ENCODE measurements at places on chromosomes 4 and X. TPM values are rescaled to one million over a fixed set of nuclear protein-coding genes. Genes with fewer than 3 reads are reported as not detected.

GRCh38 chr4:77669946-77670590 lies 64.4 kb downstream of the CXCL13 start:
- DNase-seq, result no peak

DNA sequence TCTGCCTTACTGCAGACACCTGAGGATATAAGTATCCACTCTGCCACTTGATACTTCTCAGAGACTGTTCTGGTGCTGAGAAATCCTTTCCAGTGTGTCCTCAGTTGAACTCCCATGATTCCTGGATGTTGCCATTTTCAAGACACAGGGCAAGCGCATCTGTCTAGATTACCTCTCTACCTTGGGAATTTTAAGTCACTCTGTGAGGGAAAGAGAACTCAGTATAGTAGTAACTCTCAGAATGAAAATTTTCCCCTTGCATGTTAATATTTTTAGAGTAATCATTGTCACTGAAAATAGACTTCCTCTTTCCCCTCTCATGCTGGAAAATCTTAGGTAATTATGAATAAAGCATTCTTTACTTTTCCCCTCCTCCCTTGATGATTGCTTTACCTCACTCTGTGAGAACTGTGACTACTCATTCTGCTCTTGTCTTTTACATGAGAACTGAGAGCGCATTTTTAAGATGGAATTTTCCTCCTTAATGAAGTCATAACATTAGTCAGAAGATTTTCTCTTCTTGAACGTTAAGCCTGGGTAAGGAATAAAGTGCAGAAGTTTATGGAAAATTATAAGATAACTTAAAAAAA lies 45.0 kb downstream of the TET2 start:
- no peak for DNase-seq

DNA sequence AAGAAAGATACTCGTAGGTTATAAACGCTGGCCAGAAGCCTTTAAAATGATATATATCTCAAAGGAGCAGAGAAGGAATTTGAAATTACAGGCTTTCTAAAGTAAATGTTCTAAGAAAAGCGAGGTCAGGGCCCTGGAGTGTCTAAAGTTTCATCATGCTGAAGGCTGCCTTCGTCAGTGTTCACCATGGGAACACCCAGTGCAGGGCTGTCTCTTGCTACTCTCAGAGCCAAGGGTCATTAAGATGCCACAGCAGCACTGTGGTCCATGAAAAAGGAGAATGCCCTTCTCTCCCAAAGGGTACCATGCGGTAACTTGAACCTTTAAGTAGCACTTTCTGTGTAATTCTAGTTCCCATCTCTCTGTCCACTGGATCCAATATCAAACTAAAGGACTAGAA lies 174.5 kb upstream of the NWD2 start:
- DNase-seq, result no peak

GRCh38 chr4:88447371-88448095 lies 9.4 kb upstream of the HERC5 start:
- no peak for DNase-seq

GRCh38 chr4:160928482-160928881 lies 1235.3 kb downstream of the FSTL5 start:
- DNase-seq, result no peak

The S100G gene
- polyA plus RNA-seq, result not detected

The FATE1 gene
- not detected for polyA plus RNA-seq
